ENCODE measurements at places on chromosomes 7 and 10.

- no peak for DNase-seq
These were observed 113.2 kb upstream of the GPR26 start for GRCh38 chr10:123552760-123553554.

GRCh38 chr7:24025094-24025493, 258.9 kb upstream of the NPY start:
- no peak for DNase-seq

GRCh38 chr7:45969940-45970339, 48.9 kb upstream of the IGFBP3 start:
- DNase-seq: no peak

- no peak for DNase-seq
These were observed 130.9 kb downstream of the MAD1L1 start for GRCh38 chr7:2101630-2102374.

GRCh38 chr7:49873420-49873819, 100.0 kb downstream of the VWC2 start:
- no peak for DNase-seq

DNA sequence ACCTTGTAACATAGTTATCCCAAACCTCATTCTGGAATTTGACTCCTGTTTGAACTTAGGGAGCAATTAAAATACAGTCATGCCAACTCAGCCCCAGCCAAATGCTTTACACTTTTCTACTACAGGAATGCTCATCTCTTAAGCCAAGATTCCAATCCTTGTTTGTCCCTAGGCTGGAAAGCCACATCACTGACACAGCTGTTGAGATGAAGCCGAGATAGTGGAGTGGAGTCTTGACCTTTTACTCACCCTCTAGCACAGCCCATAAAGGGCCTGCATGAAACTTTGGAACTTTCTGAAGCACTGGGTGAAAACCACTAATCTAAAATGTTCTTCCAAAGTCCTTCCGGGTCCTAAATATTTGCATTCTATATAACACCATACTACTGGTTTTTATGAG, 247.3 kb downstream of the ETV1 start:
- DNase-seq: no peak

GRCh38 chr10:22666287-22667092, 47.9 kb downstream of the PIP4K2A start:
- no peak for DNase-seq

- no peak for DNase-seq
These were observed 463.2 kb downstream of the SORCS3 start for GRCh38 chr10:105104297-105104696.

DNA sequence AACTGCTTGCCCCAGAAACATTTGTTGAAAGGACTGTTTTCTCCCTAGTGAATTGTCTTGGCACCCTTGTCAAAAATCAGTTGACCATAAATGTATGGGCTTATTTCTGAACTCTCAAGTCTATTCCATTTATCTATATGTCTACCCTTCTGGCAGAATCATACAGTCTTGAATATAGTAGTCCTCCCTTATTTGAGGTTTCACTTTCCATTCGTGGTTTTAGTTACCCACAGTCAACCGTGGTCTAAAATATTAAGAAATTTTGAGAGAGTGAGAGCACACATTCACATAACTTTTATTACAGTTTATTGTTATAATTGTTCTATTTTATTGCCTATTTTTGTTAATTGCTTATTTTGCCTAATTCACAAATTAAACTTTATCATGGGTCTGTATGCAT, 17.4 kb upstream of the CEP41 start:
- no peak for DNase-seq

GRCh38 chr10:34845070-34845469, 30.0 kb upstream of the PARD3 start:
- DNase-seq: no peak

DNA sequence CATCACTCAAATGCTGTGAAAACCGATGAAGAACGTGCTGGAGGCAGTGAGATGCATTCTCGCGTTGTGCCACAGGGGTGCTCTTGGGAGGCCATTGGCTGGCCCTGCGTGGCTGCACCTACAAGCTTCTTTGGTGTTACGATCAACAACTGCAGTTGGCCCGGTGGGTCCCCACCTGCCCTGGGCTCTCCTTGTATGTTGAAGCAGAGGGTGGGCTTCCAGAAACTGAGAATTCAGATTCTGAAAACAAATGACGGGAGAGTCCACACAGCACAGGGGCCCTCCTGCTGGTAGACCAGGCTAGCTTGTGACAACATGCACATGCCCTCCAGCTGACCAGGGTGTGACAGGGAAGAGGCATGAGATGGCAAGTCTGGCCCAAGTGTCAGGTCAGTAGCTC, 23.7 kb upstream of the DDC start:
- no peak for DNase-seq

- no peak for DNase-seq
These were observed 40.4 kb downstream of the BAIAP2L1 start for GRCh38 chr7:98360221-98361130.

- DNase-seq: no peak
These were observed 25.8 kb upstream of the SH2B2 start for GRCh38 chr7:102260856-102261255.

GRCh38 chr7:44631458-44632115, 25.2 kb downstream of the OGDH start:
- DNase-seq: no peak

- no peak for DNase-seq
These were observed 100.5 kb downstream of the NPY start for GRCh38 chr7:24384362-24385030.

GRCh38 chr7:112080978-112081377, 125.2 kb downstream of the DOCK4 start:
- DNase-seq: no peak

GRCh38 chr10:34121781-34122622, 693.1 kb downstream of the PARD3 start:
- DNase-seq: no peak

DNA sequence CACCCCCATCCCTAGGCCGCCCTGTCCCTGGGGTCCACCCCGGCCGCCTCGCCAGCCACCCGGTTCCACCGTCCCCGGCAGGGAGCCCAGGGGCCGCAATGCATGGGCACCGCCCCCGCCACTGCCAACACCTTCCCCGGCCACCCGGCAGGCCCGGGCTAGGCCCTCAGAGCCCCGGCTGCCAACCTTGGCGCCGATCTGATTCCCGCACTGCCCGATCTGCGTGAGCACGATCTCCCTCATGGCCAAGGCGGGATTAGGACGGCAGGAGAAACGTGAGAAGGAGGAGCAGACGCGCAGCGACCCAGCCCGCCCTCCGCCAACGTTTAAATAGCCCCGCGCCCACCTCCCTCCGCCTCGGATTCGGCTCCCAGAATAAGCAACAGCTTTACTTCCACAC, at the start of gene TUBB8:
Gene TUBB8 (minus strand): TSS at position 301 of the 400 bp plus-strand sequence. CDS start 58 bp downstream, at position 243.
- no peak for DNase-seq

- DNase-seq: no peak
These were observed 1.5 kb upstream of the ZNF775 start for GRCh38 chr7:150377635-150378034.

DNA sequence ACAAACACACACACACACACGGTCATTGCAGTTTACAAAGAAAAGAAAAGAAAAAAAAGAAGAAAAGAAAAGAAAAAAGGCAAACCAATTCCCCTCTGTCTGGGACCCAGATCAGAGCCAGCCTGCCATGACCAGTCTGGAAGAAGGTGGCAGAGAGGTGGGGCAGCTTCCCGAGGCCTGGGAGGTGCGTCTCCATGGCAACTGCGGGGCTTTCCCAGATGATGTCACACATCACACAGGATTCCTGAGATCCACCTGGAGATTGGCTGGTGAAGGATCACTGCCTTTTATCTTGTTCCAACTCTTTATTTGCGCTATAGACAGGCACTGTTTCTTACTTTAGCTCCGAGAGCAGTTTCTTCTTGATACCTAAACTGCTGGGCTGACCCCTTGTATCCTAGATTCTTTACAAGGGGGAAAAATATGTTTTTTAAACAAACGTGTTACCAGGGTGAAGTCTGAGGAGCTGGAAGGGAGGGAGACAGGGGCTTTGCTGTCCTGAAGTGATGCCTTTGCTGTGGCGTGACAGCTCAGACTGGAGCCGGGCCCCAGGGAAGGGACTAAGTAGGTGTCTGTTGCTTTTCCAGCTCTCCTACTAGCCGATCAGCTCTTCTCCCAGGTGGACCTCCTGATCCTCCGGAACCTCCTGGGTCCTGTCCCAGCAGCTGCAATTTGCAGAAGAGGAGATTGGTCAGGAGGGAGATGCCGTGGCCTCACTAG, 298.5 kb downstream of the KLF6 start:
- no peak for DNase-seq

- no peak for DNase-seq
These were observed 97.7 kb downstream of the TMEM130 start for GRCh38 chr7:98771941-98772603.

GRCh38 chr7:37285706-37286453, 162.8 kb downstream of the ELMO1 start:
- DNase-seq: no peak

GRCh38 chr7:44326261-44327125, 1.1 kb upstream of the CAMK2B start:
- DNase-seq: no peak

- no peak for DNase-seq
These were observed 147.2 kb downstream of the MAPK8 start for GRCh38 chr10:48453451-48454301.

- no peak for DNase-seq
These were observed 72.9 kb upstream of the KIAA1217 start for GRCh38 chr10:24136070-24136469.

DNA sequence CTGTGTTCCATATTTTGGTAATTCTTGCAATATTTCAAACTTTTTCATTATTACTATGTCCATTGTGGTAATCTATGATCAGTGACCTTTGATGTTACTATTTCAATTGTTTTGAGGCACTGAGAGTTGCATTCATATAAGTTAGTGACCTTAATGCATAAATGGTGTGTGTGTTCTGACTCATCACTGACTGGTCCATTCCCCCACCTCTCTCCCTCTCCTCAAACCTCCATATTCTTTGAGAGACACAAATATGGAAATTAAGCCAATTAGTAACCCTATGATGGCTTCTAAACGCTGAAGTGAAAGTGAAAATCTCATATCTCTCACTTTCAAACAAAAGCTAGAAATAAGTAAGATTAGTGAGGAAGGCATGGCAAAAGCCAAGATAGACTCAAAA, 739.6 kb downstream of the CCSER2 start:
- DNase-seq: no peak

DNA sequence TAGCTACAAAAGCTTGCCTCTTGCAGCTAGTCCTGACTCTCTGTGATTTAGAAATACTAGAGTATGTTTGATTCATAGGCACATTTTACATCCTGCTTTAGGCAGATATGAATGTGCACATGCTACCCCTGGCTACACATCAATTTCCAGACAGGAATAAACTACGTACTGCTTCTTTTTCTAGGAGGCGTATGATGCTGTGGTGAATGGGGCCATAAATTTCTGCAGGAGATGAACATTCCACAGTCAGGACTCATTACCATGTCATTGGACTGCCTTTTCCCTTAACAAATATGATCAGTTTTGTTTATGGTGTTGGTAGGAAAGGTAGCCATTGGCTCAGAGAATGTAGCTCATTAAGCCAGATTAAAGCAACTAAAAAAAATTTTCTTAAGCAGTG, 50.1 kb upstream of the IFRD1 start:
- no peak for DNase-seq

DNA sequence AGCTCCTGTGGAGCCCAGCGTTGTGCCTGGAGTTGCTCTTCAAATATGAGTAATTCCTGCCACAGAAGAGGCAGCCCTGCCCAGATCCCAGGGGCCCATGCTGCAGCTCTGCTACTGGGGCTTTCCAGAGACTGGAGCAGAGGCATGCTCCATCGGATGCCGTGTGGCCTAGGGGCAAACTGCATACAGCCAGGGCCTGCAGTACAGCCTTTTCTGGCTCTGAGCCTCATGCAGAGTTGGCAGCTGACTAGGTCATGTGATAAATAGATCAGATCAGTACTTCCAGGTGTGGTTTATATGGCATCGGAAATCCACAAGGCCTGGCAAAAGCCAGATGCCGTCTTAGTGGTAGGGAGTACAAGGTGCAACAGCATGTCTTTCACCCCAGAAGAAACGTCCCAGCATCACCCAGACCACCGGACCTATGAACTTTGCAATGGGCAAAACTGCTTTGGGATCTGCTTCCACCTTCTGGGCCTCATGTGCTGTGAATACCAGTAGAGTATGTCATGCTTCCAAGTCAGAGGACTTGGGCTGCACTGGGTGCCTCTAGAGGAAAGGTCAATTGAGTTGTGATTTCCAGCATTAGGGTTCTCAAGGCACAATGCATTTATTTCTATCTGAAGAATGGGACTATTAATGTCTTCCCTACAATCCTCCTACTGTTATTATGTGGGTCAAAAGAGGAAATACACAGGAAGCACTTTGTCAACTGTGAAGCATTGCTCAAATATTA, 250.7 kb upstream of the ZNF32 start:
- DNase-seq: no peak
